Activated CD8-positive, alpha-beta memory T cell treated with anti-CD3 and anti-CD28 coated beads for 48 hours (primary cell): ENCODE measurements at places on chromosomes 7 and 10.

- DNase-seq, result no peak
Measured at GRCh38 chr10:97854743-97855142, 5.1 kb downstream of the GOLGA7B start.

- DNase-seq, result no peak
Measured at GRCh38 chr7:36277249-36277542, 112.5 kb upstream of the ANLN start.

GRCh38 chr10:103701380-103702222 lies 153.8 kb downstream of the SH3PXD2A start:
- no peak for DNase-seq

- DNase-seq, result no peak
Measured at GRCh38 chr7:134737566-134738345, 41.7 kb upstream of the CALD1 start.

DNA sequence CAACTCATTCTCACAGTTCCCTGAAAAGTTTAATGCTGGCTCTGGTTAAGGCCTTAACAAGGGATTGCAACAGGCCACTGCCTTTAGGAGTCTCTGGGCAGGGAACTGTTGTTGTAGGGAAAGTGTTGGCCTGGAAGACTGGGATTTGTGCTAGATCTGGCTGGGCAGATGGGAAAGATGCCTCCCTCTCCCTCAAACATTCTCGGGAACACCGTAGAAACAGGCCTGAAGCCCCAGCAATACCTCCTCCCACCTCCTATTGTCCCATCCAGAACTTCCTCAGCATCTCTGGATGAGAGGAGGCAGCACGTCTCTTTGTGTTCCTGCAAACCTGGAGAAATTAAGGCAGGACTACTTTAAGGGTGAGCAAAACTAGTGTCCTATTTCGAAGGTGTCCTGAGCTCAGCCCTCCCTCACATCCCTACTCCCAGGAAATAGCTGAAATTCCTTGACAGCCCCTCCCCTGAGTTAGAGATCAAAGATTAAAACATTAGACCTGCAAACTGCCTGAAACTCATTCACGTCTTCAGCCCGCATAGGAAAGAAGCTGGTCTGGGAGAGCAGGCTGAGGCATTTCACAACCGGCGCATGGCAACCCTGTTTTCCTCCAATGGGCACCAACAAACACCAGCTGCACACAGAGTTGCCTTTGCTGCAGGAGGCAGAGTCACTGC lies 10.9 kb upstream of the MAP3K8 start:
- DNase-seq, result no peak
